Suprapubic skin (tissue), 4 donors: ENCODE measurements at places on chromosomes 3 and 15.

DNA sequence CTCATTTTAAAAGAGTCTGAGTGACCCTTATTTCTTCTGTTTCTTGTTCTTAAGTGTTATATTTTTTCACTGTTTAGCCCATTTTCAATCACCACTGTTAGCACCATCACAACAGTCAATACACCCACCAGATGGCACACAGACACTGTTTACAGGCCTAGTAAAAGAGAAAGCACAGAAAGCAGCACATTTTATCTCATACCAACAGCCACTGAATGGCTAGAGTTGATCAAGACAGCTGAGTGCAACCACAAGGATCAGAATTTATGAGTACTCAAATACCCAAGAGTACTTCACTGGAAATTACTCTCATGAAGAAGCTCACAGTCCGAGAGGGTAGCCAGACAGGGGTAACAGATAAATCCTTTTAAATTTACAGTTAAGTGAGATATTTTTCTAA is 127.0 kb downstream of the TFDP2 start:
- no peaks in the 10 kb centered on the region for H3K36me3 ChIP-seq
- peaks cover 16% of the 10 kb centered on the region for H3K4me1 ChIP-seq
- no peak overlapping the region for H3K27ac ChIP-seq
- DNase-seq, result no peak
- H3K27me3 ChIP-seq, result no peaks in the 10 kb centered on the region

GRCh38 chr3:8301977-8302735 is 199.5 kb upstream of the LMCD1 start:
- no peaks in the 10 kb centered on the region for H3K4me1 ChIP-seq
- DNase-seq, result no peak
- H3K4me3 ChIP-seq, result no peak overlapping the region
- H3K27me3 ChIP-seq, result no peaks in the 10 kb centered on the region
- no peak overlapping the region for H3K27ac ChIP-seq
- no peaks in the 10 kb centered on the region for H3K36me3 ChIP-seq

DNA sequence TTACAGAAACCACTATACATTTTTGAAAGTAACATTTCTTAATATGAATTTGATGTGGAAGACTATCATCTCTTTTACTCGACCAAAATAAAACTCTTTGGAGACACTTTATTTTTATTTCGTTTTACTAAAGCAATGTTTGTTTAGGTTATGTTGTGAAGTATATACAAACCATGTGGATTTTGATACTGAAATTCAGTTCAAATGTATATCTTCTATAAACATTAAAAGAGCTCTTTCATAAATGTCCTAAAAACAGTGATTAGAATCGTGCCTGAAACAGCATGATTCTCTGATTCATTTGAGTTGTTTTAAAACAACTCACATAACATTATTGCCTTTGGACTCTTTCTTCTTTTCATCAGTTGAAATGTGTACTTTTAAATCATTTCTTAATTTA is 373.7 kb upstream of the GOLIM4 start:
- H3K36me3 ChIP-seq, result no peaks in the 10 kb centered on the region
- no peaks in the 10 kb centered on the region for H3K4me1 ChIP-seq
- no peak overlapping the region for H3K4me3 ChIP-seq
- no peak overlapping the region for H3K27ac ChIP-seq
- no peaks in the 10 kb centered on the region for H3K27me3 ChIP-seq

DNA sequence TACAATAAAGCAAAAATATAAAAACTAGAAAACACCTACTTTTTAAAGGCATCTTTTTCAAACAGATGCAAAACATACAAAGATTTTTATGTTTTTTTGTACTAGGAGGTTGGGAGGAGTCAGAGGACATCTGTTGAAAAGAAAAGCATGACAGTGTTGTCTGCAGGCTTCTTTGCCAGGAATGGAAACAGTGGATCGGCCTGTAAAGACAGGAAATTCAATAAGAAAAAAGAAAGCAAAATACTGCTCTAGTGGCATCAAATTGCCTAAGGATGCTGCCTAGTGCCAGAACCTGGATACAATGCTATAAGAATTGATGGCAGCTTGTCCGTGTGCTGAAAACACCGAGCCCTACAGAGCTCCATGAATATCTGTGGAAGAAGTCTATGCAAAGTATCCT is 69.9 kb downstream of the TBC1D5 start:
- DNase-seq, result no peak
- H3K4me3 ChIP-seq, result no peak overlapping the region
- H3K27ac ChIP-seq, result no peak overlapping the region
- H3K36me3 ChIP-seq, result no peaks in the 10 kb centered on the region

DNA sequence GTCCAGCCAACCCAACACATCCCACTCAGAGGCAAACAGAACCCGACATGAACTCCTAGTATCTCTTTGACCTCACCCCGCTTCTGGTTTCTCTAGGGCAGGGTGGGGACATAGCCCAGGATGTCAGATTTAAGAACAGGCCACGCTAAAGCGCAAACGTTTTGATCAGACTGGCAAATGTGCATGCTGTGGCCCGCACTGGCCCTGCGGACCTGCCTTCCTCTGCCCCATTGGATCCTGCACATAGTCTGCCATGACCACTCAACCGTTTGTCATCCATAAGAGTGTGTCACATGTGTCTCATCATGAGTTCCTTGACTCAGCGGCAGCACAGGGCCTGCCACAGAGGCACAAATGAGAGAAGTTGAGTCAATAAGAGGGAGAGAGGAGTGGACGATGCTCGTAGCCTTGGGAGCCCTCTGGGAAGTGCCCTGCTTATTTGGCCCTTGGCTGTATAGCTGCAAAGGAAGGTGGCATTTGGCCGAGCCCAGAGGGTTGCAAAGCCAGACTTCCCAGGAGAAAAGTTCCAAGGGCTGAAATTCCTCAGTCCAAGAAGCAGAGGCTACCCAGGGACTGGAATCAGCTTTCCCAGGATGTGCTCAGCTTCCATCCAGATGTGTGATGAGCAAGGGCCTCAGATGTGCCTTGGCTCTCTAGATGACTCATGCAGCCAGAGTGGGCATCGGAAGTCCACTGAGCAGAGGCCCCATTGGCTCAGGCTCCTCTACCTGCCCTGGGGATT is 55.5 kb upstream of the SLCO2A1 start:
- no peak overlapping the region for H3K4me3 ChIP-seq
- H3K27ac ChIP-seq, result no peak overlapping the region
- H3K36me3 ChIP-seq, result no peaks in the 10 kb centered on the region

DNA sequence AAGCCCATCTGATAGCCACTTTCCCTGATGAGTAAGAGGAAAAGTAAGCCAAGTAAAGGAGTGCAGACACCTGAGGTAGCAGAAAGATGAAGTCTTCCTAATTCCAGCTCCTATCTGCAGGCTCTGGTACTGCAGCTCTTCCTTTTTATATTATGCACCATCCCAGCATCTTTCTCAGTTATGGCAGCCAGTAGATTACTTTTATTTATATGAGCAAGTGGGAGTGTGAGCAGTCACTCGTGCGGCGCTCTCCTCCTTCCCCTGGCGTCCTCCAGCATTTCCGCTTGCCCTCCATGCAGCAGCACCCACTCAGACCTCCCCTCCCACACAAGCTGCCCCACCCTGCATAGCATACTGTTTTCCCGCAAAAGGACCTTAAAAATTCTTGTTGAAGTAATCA is 465.9 kb upstream of the DPPA4 start:
- no peaks in the 10 kb centered on the region for H3K27me3 ChIP-seq
- no peaks in the 10 kb centered on the region for H3K4me1 ChIP-seq
- no peak for DNase-seq
- no peaks in the 10 kb centered on the region for H3K36me3 ChIP-seq

DNA sequence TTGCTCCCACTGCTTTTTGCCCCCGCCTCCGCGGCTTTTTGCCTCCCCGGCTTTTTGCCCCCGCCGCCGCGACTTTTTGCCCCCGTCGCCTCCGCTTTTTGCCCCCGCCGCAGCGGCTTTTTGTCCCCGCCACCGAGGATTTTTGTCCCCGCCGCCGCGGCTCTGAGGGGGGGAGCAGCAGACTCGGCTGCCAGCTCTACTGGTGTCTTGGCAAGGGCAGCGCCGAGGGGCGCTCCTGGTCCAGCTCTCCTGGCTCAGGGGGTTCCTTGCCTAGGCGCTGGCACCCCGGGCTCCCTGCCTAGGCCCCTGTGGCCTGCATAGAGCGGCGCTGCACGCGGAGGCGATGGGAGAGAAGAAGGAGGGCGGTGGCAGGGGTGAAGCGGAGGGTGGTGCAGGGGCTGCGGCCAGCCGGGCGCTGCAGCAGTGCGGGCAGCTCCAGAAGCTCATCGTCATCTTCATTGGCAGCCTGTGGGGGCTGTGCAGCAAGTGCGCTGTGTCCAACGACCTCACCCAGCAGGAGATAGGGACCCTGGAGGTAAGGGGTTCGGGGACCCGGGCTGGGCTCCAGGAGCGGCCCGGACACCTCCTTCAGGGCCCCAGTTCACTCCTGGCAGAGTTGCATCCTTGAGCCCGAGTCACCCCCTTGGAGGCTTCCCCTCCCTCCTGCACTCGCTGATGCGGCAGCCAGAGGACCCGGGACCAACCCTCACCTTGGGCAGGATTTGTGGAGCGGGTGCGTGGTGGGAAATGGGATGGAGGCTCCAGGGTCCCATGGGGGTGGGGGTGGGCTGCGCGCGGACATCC is 642.4 kb downstream of the GOLGA6L6 start:
- no peak overlapping the region for H3K27ac ChIP-seq
- H3K4me3 ChIP-seq, result no peak overlapping the region
- no peak for DNase-seq

DNA sequence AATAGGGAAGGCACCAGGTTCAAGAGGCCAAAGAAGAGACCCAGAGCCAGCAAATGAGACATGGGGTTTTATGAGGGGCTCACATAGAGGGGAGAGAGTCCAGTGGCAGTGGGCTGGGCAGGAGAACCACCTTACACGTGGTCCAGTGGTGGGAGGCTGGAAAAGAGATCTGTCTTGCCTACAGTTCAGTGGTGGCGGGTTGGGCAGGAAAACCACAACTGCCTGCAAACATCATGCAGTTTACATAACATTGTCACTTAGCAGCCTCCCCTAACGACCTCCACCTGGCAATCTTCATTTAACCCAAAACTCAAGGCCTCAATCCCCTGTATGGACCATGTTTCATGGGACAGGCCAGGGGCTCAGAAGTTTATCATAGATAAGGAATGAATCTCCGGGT is 29.1 kb downstream of the CRYGS start:
- peaks cover 28% of the 10 kb centered on the region for H3K27me3 ChIP-seq
- H3K4me1 ChIP-seq, result no peaks in the 10 kb centered on the region
- DNase-seq, result no peak
- no peak overlapping the region for H3K27ac ChIP-seq

DNA sequence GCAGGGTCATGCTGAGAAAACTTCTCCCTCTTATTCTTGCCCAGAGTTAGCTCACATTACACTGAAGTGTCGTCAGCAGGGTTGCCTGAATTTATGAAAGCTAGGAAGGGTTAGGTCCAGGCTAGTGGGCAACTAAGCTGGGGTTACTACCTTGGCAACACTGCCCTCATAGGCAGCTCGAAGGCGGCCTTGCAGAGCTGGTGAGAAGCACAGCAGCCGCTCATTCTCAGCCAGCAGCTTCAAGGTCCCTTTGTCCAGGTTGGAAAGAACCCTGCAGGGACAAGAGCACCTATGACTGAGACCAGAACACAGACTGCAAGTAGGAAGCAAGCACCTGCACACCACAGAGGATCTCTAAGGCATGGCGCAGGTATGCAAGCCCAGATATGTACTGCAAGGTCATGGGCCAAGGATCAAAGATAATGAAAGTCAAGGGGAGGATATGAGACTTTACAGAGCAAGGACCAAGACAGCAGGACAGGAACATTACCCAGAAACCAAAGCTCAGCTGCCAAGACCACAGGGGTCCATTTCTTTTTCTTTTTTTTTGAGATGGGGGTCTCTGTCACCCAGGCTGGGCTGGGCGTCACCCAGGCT is 2.8 kb downstream of the CDAN1 start:
- no peaks in the 10 kb centered on the region for H3K27me3 ChIP-seq
- no peak overlapping the region for H3K27ac ChIP-seq
- H3K36me3 ChIP-seq, result peaks cover 59% of the 10 kb centered on the region
- H3K4me3 ChIP-seq, result no peak overlapping the region

GRCh38 chr15:38622304-38622703 is 57.7 kb upstream of the RASGRP1 start:
- H3K27me3 ChIP-seq, result no peaks in the 10 kb centered on the region
- peaks cover 10% of the 10 kb centered on the region for H3K4me1 ChIP-seq
- no peak for DNase-seq
- H3K36me3 ChIP-seq, result no peaks in the 10 kb centered on the region
- no peak overlapping the region for H3K4me3 ChIP-seq
- no peak overlapping the region for H3K27ac ChIP-seq

DNA sequence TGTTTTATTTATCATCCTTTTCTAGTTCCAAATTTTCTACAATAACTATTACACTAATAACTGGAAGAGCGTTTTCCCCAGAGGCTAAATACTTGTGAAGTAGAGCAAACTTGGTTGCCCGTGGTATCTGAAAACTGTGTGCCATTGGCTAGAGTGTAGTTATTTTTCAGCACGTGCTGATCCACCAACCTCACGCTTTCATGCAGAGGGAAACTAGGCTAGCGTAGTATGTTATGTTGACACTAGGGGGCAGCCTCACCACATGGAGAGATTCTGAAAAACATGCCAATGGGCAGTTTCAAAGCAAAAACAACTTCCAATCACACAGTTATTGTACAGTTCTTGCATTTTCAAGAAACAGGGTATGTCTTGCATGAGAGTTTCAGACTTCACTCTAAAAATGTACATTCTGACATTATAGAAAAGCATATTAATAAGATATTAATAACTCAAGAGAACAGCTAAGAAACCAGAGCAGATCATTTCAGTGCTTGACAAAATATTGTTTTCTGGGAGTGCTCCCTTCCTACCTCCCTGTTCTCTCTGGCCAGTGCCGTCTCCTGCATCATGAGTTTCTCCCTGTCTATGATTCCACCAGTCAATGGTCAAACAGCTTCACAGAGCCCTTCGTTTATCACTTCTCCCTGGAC is 39.7 kb downstream of the SPATA12 start:
- peaks cover 4% of the 10 kb centered on the region for H3K36me3 ChIP-seq
- H3K4me1 ChIP-seq, result peaks cover 9% of the 10 kb centered on the region
- H3K27me3 ChIP-seq, result no peaks in the 10 kb centered on the region
- no peak overlapping the region for H3K4me3 ChIP-seq
- H3K27ac ChIP-seq, result no peak overlapping the region

GRCh38 chr3:39809995-39810595 is 686 bp downstream of the MYRIP start:
- DNase-seq, result no peak
- H3K27me3 ChIP-seq, result peaks cover 45% of the 10 kb centered on the region
- peak overlapping the region; percentile 59 for H3K4me3 ChIP-seq
- peaks cover 23% of the 10 kb centered on the region for H3K4me1 ChIP-seq
- H3K27ac ChIP-seq, result no peak overlapping the region

DNA sequence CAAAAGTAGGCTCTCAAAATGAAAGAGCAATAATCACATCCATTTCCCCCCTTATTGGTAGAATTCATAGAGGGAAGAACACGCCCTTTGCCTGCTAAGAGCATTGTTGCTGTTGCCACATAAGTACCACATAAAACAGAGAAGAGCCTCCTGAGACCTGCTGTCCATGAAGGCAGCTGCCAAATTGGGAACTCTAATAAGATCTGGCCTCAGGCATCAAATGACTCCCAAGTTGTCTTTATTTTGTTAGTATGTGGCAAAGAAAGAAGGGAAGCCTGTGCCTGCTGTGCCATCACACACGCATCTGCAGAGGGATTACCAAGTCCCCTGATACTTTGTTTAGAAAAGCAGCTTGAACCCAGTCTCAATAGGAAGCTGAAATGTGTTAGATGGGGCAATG is 23.9 kb downstream of the VGLL3 start:
- peaks cover 3% of the 10 kb centered on the region for H3K36me3 ChIP-seq
- no peaks in the 10 kb centered on the region for H3K27me3 ChIP-seq
- DNase-seq, result no peak
- H3K27ac ChIP-seq, result no peak overlapping the region
- no peak overlapping the region for H3K4me3 ChIP-seq
- H3K4me1 ChIP-seq, result no peaks in the 10 kb centered on the region

- no peak overlapping the region for H3K4me3 ChIP-seq
- peaks cover 4% of the 10 kb centered on the region for H3K4me1 ChIP-seq
- no peaks in the 10 kb centered on the region for H3K36me3 ChIP-seq
- H3K27ac ChIP-seq, result no peak overlapping the region
- no peak for DNase-seq
- H3K27me3 ChIP-seq, result no peaks in the 10 kb centered on the region
These were observed 14.4 kb upstream of the TPRG1 start for GRCh38 chr3:189157232-189158007.
